Activated T-cell treated with anti-CD3 and anti-CD28 coated beads for 1 hour (primary cell): ENCODE measurements at places on chromosomes 2 and 18.

DNA sequence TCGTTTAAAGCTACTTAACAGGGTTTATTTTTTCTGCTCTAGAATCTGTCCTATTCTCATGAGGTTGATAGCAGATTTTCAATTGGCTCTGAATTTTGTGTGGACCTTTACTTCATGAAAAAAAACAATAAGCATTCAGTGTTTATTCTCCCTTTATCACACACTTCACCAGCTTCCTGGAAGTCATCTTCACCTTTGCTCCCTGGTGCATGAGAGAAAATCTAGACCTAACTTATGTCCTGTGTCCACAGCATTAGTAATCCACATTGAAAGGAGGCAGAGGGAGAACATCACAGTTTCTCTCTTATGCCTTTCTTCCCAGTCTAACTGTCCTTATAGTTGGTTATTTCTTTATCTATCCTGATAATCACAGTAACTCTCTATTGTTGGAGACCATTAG is 316.1 kb downstream of the PTH2R start:
- no peak for DNase-seq

DNA sequence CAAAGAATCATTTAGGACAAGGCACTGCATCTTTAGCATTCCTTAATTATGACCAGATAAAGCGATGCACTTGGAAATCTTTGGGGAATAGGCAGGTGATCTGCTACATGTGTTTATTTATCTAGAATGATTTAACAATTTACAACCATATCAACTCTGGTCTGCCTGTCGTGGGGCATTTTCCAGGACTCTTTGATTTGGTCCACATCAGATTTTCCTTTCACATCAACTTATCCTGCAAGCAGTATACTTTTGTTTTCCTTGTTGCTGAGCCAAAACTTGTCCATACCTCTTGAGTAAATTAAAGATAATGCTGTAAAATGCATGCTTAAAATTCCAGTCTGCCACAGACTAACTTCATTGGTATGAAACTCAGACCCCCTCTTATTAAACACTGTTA is 312.4 kb upstream of the TCF4 start:
- no peak for DNase-seq

DNA sequence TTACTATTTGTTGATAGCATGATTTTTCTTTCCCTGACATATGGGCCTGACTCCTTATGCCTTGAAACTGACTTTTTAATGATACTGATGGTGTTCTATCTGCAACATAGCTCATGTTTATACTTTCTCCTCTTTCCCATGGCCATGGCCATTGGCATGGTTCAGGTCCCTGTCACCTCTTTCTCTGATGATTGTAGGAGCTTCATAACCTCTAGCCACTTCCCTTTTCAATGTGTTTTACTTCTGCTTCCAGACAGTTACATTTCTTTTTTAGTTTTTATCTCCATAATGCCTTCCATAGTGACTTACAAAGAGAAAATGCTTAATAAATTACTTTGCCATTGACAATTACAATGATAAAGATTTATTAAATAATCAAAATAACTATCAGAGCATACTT is 177.9 kb upstream of the SETBP1 start:
- DNase-seq, result no peak

GRCh38 chr2:97355887-97356286 is 233.8 kb downstream of the ANKRD36B start:
- no peak for DNase-seq

GRCh38 chr2:83058683-83059082 is 1400.4 kb downstream of the SUCLG1 start:
- no peak for DNase-seq

- no peak for DNase-seq
Observed at GRCh38 chr2:11343368-11343649, 1.1 kb downstream of the ROCK2 start.

DNA sequence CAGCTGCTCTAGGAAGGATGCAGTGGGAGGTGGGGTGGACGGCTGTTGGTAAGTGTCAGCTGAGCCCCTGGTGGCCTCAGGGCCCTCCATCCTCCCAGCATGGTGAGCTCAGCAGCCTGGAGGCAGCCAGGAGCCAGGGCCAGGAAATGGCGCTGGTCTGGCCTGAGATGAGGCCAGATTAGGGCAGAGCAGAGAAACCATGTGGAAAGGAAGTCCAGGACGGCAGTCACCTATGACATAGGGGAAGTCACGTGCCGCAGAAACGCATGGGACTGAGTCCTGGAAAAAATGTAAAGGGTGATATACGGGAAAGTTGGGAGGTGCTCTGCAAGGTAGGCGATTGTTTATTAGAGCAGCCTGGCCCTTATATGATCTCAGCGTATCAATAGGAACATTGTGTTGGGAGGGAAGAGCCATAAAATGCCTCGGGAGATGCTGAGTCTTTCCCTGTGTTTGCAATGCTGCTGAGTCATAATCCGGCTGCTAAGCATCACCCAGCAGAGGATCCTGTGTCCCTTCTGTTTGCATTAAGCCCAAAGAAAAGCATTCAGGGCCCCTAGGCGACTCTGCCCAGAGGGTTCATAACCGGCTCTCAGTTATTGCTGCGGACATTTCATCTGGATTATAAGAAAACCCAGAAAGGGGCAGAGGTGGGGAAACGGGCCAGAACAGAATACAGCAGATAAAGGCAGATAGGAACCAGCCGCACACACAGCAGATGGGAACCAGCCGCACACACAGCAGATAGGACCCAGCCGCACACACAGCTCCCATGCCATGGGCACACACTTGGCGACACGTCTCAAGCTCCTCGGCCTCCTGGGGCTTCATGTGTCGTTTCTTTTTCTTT is 30.3 kb upstream of the B3GNT7 start:
- DNase-seq, result no peak

DNA sequence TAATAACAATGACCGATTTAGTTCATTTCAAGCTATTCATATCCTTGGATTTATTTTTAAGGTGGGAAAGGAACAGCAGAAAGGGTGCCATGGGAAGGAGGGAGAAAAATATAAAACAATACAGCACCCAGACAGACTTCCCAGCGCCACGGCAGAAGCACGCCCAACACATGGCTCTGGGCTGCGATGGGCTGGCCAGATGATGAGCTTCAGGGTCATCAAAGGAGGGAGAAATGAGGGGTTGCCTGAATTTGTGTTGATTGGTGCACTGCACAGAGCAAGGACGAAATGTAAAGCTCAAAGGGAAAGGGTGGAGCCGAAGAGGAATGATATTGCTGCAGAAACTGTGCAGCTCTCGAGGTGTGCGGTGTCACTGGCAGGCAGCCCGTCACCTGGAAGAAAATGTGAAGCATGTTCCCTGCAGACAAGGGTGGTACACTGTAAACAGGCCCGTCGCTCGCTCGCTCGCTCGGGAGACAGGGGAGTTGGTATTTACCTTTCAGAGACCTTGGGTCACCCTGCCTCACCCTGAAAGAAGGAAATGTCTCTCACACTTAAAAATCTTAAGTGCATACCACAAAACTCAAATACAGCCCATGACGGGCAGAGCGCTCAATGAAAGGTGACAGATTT is 195.5 kb upstream of the CTAGE1 start:
- DNase-seq, result no peak

- no peak for DNase-seq
Observed at GRCh38 chr18:79763407-79763806, 34.3 kb upstream of the KCNG2 start.

- no peak for DNase-seq
Observed at GRCh38 chr2:136324966-136325365, 207.0 kb upstream of the CXCR4 start.

GRCh38 chr2:5121121-5121520 is 571.1 kb upstream of the SOX11 start:
- no peak for DNase-seq
